ENCODE measurements at places on chromosomes 16 and 17.

DNA sequence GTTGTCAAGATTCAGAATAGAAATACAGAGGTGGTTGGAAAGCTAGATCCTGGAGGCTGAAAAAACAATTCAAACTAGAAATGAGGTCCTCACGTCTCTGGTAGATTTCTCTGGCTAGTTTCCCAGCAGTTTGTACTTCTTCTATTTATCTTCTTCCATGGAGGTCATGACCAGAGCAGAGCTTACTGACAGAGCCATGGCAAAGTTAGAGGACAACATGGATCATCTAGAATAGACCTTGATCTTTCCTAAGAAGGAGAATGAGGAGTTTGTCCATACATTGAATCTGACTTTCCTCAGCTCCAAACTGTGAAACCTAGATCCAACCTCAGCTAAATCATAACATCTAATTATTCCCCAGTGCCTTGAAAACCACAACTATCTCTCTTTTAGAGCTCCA, 900.8 kb upstream of the GOT2 start:
- DNase-seq: no peak

GRCh38 chr16:72620853-72621252, 427.1 kb downstream of the ZFHX3 start:
- no peak for DNase-seq

GRCh38 chr17:48483471-48484131, 47.2 kb downstream of the HOXB1 start:
- no peak for DNase-seq

DNA sequence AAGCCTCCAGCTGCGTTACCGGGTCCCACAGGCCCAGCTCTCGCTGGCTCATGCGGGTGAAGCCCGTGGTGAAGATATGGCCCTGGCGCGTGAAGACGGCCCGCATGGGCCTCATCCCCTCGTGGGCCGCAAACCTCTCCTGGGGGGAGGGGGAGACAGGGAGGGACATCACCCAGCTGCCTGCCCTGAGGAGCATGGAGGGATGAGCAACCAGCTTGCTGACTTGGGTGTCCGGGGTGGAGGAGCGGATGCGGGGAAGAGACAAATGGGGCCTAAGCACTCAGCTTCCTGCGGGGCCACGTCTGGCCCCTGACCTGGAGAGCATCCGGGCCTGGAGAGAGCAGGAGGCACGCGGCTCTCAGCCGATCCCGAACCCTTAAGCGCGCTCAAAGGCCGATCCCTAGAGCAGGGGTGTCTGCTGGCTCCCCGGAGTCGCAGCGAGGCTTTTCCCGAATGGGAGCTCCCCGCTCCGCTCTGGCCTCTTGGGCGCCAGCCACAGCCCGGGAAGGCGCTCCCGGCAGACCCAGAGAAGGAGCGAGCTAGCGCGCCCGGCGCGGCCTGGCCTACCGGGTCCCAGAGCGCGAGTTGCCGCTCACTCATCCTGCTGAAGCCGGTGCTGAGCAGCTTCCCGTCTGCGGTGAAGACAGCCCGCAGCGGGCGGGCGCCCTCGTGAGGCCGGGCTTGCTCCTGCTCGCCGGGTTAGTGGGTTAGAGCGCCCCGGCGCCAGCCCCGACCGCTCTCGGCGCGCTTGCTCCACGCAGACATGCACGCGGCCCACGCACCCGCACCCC, 5.0 kb downstream of the CORO6 start:
- DNase-seq: peak; percentile 90

- no peak for DNase-seq
These were observed 25.5 kb downstream of the NSMCE1 start for GRCh38 chr16:27242868-27243590.

DNA sequence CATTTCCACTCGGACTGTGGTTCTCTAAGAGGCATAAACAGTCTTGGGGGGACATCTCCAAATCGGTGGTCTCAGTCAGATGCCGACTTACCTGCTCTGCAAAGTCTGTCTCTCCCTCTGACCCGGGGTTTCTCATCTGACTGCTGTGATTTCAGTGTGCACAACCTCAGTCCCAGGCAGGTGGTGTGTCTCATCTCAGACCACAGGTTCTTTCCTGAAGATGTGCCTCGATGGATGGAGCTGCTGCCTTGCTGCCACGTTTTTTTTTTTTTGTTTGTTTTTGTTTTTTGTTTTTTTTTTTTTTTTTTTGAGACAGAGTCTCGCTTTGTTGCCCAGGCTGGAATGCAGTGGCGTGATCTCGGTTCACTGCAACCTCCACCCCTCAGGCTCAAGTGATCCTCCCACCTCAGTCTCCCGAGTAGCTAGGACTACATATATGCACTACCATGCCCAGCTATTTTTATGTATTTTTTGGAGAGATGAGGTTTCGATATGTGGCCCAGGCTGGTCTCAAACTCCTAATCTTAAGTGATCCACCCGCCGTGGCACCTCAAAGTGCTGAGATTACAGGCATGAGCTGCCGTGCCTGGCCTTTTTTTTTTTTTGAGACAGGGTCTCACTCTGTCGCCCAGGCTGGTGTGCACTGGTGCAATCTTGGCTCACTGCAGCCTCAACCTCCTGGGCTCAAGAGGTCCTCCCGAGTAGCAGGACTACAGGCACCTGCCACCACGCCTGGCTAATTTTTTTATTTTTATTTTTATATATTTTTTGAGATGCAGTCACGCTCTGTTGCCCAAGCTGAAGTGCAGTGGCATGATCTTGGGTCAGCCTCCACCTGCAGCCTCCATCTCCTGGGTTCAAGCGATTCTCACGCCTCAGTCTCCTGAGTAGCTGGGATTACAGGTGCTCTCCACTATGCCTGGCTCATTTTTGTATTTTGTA, 15.4 kb downstream of the SPIRE2 start:
- no peak for DNase-seq

- peak; percentile 38 for DNase-seq
These were observed 583 bp upstream of the CYLD start for GRCh38 chr16:50741225-50741780.

- DNase-seq: no peak
These were observed 80.0 kb downstream of the CCDC182 start for GRCh38 chr17:57665128-57665527.

- DNase-seq: no peak
These were observed 3.5 kb downstream of the MYO15B start for GRCh38 chr17:75590849-75591721.

- no peak for DNase-seq
These were observed 460 bp upstream of the HSBP1 start for GRCh38 chr16:83807327-83807709.

GRCh38 chr16:62038646-62039045, 2.4 kb upstream of the CDH8 start:
- no peak for DNase-seq

- peak; percentile 76 for DNase-seq
These were observed 6.5 kb upstream of the NUBP1 start for GRCh38 chr16:10737068-10737625.

DNA sequence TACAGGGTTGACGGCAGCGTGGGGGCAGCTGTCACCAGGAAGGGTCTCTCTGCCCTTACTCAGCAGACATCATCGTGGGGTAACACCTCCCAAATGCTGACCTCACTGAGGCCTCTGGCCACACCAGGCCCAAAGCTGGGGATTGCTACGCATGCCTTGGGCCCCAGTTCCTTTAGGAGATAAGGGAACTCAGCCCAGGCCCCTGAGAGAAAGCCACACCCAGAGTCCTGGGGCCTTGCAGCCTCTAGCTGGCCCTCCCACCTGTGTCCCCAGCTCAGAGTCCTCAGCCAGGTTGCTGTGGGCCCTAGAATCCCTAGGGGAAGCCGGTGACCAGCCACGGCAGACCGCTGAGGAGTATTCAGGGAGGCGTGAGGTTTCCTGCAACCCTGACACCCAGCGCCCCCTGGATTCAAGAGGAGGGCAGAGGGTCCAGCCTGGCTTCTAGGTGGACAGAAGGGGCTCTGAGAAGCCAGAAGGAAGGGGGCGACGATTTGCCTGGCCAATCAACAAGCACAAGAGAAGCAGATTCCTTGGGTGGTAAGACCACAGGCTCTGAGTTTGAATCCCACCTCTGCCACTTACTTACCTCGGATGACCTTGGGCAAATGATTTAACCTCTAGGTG, 10.3 kb upstream of the GINS2 start:
- DNase-seq: no peak
